SW480 (cell line): ENCODE measurements at places on chromosomes 6 and 20.

- no peak for DNase-seq
Observed at GRCh38 chr20:16061351-16061750, 511.9 kb downstream of the KIF16B start.

GRCh38 chr6:154080461-154081189 lies 41.6 kb downstream of the OPRM1 start:
- no peak for DNase-seq

DNA sequence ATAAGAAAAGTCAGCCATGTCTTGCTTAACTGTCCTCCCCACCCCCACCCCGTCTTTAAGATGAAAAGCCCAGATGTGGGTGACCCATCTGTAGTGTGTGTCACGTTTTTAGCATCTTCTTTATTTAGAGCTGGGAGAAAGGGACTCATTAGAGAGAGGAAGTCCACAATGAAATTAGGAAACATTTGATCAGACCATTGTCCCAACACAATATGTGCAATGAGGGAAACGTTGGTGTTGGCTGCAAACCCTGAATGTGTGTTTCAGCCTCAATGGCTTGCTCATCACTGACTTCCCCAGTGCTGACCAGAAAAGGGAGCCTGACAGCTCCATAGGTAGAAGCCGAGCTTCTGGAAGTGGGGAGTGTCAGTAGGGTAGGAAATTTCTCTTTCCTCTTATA lies 475.7 kb downstream of the CD83 start:
- DNase-seq: no peak

DNA sequence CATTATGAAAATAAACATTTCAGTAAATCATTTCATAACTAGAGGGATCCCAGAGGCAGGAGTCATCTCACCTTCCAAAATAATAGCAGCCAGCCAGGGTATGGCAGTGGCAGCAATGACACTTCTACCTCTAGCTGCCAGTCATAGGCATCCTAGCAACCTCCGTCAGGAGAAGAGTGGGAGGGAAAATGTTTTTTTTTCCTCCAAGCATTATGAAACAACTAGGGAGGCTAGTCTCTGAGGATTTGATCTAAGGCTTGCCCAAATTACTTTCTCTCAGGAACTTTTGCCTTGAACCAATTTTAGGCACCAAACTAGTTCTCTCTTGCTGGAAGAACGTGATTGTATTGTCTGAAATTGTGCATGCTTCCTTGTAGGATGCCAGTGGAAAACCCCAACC lies 208.7 kb upstream of the PREP start:
- no peak for DNase-seq

- no peak for DNase-seq
Observed at GRCh38 chr6:133767357-133767970, 121.4 kb upstream of the TCF21 start.

- no peak for DNase-seq
Observed at GRCh38 chr20:17468073-17468840, 62.9 kb downstream of the BFSP1 start.

- no peak for DNase-seq
Observed at GRCh38 chr20:39813190-39813829, 851.2 kb downstream of the DHX35 start.

GRCh38 chr20:2694519-2694918 lies 1.9 kb downstream of the EBF4 start:
- no peak for DNase-seq

DNA sequence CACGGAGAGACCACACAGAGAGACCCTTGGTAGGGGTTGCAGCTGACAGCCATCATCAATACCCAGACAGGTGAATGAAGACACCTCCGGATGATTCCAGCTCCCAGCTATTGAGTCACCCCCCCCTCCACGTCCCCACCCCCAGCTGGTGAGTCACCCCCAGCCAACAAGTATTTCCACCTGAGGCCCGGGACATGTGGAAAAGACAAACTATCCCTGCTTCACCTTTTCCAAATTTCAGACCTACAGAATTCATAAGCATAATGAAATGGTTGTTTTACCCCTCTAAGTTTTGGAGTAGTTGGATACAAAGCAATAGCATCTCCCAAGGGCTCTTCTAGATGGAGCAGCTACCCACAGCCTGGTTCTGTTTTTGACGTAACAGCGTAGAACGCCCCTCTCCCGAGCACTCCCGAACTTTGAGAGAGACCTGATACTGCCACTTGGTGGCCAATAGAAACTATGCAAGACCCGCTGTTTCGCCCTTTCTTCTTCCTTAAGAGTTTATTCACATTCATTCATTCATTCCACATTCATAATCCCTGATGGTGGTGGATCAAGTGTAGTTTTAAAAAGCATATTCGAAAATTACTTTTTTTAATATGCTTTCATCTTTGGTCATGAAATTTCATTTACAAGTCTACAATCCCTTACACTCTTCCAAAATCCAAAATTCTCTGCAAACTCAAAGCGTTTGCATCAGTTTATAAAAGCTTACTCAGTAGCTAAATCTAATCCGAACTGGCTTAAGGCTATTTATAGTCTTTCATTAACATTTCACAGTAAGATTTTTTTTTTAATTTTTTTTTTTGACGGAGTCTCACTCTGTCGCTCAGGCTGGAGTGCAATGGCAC lies 15.1 kb upstream of the PPP1R16B start:
- DNase-seq: peak; percentile 79

DNA sequence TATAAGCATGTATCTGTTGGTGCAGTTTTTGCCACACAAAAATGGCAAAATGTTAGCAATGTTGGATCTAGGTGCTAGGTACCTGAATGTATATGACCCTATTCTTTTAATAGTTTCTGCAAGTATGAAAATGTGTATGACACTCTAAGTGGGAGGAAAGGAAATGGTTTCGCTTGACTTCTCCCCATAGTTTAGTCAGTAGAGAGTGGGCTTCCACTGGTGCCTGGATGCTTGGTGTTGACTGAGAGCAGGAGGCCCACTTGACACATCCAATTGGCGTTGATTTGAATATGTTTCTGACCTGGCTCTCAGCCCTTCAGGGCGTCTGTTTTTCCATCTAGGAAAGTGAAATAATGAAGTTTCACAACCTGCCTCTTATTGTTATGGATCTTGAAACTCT lies 41.8 kb upstream of the GABRR1 start:
- DNase-seq: no peak

GRCh38 chr20:44961870-44962267 lies 1.7 kb upstream of the TOMM34 start:
- DNase-seq: peak; percentile 71

DNA sequence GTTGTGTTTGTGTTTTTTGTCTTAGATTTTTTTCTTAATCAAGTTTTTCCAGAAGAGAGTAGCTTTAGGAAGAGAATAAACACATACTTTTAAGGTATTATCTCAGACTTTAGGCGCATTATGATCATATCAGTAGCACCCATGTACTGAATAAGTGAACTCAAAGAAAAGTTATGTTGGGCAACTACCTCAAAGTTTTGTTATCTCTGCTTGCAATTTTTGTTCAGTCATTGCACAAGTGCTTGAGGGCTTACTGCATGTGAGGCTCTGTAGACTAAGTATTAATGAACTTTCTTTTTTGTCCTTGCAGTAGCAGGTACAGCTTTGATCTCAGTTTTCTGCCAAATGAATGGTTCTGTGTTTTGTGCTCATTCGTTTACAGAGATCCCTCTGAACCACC lies 189.0 kb downstream of the SLC16A10 start:
- DNase-seq: no peak

GRCh38 chr20:31712564-31713311 lies 9.9 kb downstream of the BCL2L1 start:
- peak; percentile 98 for DNase-seq

DNA sequence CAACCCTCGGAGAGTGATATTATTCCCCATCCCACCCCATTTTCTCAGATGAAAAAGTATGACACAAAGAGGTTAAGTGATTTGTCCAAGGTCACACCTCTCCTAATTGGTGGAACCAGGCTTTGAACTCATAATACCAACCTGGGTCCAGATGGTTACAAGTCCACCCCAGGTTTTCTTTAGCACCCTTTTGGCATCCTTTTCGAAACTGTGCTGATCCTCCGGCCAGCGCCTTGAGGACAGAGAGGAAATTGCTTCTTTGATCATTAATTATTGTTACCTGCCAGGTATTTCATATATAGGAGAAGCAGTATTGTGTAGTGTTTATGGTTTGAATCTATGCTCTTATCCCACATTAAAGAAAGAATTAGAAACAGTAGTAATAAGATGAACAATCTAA lies 29.3 kb upstream of the PDYN start:
- no peak for DNase-seq

GRCh38 chr6:29552512-29553051 lies 7.0 kb downstream of the UBD start:
- peak; percentile 16 for DNase-seq
